ENCODE measurements at places on chromosomes 1 and 21.
A peak's percentile ranks its signal among the peaks of the same experiment; 100 is the strongest.

DNA sequence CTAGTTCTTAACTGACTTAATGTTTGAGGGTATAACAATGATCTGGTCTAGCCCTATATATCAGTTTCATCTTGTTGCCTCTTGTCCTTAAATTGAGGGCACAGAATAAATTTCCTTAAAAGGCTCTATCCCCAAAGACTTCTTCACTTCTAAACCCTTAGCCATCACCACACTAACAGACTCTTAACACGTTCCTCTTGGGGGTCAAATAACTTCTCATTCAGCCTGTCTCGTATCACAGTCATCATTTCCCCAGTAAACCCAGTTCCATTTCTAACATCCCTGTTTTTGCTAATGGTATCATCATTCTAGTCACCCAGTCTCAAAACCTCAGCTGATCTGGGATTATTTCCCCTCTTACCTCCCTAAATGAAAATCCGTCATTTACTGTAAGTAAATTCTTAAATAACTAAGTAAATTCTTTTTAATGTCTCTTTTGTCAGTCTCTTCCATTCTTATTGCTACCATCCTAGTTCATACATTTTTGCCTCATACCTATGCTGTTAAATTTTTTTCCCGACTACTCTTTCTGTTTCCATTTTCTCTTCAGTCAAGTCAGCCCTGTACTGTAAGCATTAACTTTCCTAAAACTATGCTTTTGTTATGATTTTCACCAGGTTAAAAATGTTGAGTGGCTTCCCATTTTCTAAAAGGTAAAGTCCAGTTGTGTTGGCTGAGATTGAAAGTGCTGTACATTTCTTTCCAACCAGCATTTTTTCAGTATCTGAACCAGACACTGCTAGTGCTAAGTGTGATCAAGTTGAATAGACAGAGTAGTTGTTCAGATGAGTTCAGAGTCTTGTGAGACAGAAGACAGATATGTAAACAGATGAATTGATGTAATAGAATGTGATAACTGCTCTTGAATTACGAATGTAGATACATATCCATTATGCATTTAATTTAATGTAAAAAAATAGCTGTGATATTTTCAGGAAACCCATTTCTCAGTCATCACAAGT, 6.9 kb downstream of the CTTNBP2NL start:
- no peak overlapping the region for H3K4me3 ChIP-seq
- H3K36me3 ChIP-seq: no peaks in the 10 kb centered on the region
- H3K27ac ChIP-seq: no peak overlapping the region
- H3K27me3 ChIP-seq: no peaks in the 10 kb centered on the region

DNA sequence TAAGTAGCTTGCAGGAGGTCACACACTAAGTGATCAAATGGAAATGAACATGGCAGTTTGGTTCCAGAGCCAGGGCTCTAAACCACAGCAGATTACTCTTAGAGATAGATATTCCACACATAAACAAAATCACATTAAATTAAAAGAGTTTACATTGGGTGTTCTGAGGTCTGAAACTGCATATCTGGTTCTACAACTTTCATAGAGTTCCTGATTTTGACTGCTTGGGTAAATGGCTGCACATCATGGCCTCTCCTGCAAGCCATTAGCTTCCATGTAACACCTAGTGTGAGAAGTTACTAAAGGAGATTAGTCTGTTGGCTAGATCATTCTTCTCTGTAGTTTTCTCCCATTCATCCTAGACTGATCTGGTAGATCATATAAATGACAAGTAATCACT, 12.8 kb upstream of the XCL2 start:
- H3K36me3 ChIP-seq: no peaks in the 10 kb centered on the region
- no peaks in the 10 kb centered on the region for H3K27me3 ChIP-seq
- H3K4me1 ChIP-seq: peaks cover 2% of the 10 kb centered on the region

DNA sequence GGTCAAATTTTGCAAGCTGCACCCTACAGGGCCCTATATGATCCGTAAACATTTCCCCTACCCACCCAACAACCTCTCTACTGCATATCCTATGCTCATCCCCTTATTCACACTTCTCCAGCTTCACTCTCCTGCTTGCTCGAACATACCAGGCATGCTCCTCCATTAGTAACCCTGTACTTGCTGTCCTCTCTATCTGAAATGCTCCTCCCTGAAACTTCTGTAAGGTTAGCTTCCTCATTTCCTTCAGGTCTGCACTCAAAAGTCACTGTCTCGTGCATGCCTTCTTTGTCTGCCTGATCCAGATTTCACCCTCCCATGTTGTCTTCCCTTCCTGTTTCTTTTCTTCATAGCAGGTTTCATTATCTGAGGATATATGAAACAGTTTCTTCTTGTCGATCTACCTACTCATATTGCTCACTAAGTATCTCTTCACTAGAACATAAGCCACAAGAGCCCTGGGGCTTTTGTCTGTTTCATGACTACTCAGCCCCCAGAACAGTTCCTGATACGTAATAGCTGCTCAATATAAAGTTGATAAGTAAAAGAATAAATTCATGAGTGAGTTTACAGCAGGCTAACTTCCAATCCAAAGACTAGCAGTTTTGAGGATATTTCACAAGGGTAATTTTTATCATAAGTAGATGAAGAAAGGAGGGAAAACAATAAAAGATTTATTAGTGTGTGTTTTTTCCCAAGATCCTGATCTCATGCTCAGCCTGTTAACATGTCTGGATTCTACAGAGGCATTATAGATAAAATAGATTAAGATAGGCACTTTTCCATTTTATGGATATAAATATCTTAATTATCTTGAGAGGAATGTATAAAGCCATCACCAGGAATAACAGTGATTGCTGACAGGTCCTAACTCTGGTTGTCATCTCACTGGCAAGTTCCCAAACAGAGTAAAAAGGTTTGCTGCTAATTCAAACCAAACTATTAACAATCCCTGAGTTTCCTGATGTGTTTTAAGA, 392.5 kb upstream of the ESRRG start:
- no peaks in the 10 kb centered on the region for H3K4me1 ChIP-seq
- H3K27ac ChIP-seq: no peak overlapping the region
- no peaks in the 10 kb centered on the region for H3K27me3 ChIP-seq
- H3K36me3 ChIP-seq: no peaks in the 10 kb centered on the region
- no peak overlapping the region for H3K4me3 ChIP-seq
- DNase-seq: no peak

- no peaks in the 10 kb centered on the region for H3K27me3 ChIP-seq
- DNase-seq: no peak
Observed at GRCh38 chr1:235864931-235865525, 1.7 kb downstream of the LYST start.

GRCh38 chr1:12339396-12339795, 109.6 kb downstream of the VPS13D start:
- H3K27ac ChIP-seq: no peak overlapping the region
- peaks cover 40% of the 10 kb centered on the region for H3K36me3 ChIP-seq
- H3K27me3 ChIP-seq: no peaks in the 10 kb centered on the region
- DNase-seq: no peak
- H3K4me3 ChIP-seq: no peak overlapping the region

DNA sequence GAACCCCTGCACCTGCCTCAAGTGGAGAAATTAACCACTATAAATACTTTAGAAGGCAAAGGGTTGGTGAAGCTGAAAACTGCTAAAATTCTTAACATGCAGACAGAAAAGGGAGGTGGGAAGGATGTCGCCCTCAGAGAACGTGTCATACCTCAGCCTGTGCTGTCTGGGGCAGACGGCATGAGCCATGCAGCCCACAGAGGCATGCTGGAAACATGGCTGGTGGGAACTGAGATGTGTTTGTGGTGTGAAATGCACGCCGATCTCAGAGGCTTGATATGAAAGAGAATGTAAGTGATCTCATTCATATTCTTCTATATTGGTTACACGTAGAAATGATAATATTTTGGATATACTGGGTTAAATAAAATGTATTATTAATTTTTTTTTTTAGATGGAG, 16.3 kb downstream of the AGPAT3 start:
- H3K4me1 ChIP-seq: peaks cover 55% of the 10 kb centered on the region
- H3K27me3 ChIP-seq: no peaks in the 10 kb centered on the region
- no peak overlapping the region for H3K4me3 ChIP-seq
- no peak for DNase-seq
- peaks cover 27% of the 10 kb centered on the region for H3K36me3 ChIP-seq
- no peak overlapping the region for H3K27ac ChIP-seq

DNA sequence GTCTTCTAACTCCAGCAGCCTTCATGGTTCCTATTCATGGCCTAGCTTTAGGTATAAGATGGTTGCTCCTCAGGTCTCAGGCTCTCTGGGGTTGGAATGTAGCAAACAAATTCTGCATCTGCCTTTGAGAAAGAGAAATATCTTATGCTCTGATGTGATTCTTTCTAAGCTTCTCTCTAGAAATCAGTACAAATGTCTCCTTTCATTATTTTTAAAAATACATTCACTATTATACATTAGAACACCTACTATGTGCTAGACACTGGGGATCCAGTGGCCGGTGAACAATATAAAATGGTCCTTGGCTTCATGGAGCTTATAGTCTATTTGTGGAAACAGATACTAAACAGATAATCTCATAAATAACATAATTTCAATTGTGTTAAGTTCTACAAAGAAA, 16.1 kb upstream of the TMEM39B start:
- no peaks in the 10 kb centered on the region for H3K27me3 ChIP-seq
- H3K27ac ChIP-seq: peak overlapping the region; percentile 40
- DNase-seq: no peak

- no peaks in the 10 kb centered on the region for H3K27me3 ChIP-seq
- no peak for DNase-seq
- no peaks in the 10 kb centered on the region for H3K4me1 ChIP-seq
- no peaks in the 10 kb centered on the region for H3K36me3 ChIP-seq
- H3K27ac ChIP-seq: no peak overlapping the region
Observed at GRCh38 chr1:230515451-230516145, 89.5 kb upstream of the PGBD5 start.

GRCh38 chr21:35427320-35428000, 378.4 kb upstream of the RUNX1 start:
- H3K4me1 ChIP-seq: peaks cover 11% of the 10 kb centered on the region
- no peaks in the 10 kb centered on the region for H3K36me3 ChIP-seq
- no peak overlapping the region for H3K4me3 ChIP-seq
- DNase-seq: no peak

DNA sequence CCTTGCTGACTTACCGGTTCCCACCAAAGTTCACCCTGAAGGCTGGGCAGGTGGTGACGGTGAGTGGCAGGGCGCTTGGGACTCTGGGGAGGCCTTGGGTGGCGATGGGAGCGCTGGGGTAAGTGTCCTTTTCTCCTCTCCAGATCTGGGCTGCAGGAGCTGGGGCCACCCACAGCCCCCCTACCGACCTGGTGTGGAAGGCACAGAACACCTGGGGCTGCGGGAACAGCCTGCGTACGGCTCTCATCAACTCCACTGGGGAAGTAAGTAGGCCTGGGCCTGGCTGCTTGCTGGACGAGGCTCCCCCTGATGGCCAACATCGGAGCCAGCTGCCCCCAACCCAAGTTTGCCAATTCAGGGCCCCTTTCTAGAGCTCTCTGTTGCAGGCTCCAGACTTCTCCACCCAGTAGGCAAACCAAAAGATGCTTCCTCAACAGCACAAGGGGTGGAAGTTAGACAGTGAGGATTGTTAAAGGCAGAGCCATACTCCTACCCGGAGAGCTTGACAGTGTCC, 16.4 kb upstream of the SEMA4A start:
- peaks cover 49% of the 10 kb centered on the region for H3K36me3 ChIP-seq
- no peaks in the 10 kb centered on the region for H3K4me1 ChIP-seq

DNA sequence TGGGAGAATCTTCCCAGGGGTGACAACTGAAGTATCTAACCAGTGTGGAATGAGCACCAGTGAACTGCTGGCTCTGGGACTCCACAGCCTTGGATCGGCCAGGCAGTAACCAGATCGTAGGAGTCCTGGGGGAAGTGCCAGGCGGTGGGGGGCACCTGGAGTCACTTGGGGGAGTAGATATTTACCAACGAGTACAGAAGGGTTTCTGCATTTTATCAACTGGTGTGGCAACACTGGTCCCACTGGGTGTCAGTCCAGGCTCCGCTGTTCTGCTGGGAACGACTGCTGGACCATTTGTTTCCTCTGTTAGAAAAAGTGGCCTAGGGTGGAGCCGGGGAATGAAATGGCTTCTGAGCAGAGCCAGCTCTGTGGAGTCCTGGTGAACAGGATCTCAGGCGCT, 14.4 kb downstream of the HEYL start:
- no peaks in the 10 kb centered on the region for H3K27me3 ChIP-seq
- no peak overlapping the region for H3K4me3 ChIP-seq
- H3K27ac ChIP-seq: no peak overlapping the region
- DNase-seq: no peak
- no peaks in the 10 kb centered on the region for H3K4me1 ChIP-seq

GRCh38 chr1:99352821-99353220, 88.5 kb downstream of the PLPPR4 start:
- no peaks in the 10 kb centered on the region for H3K4me1 ChIP-seq
- no peak overlapping the region for H3K27ac ChIP-seq
- H3K36me3 ChIP-seq: no peaks in the 10 kb centered on the region
- DNase-seq: no peak
- H3K27me3 ChIP-seq: no peaks in the 10 kb centered on the region

Data from CD4-positive, alpha-beta T cell (primary cell).